ENCODE measurements at places on chromosomes 5 and 9. TPM values are rescaled to one million over a fixed set of nuclear protein-coding genes. Genes with fewer than 3 reads are reported as not detected.

The IFNA2 gene
- total RNA-seq = not detected

The SLC6A19 gene
- total RNA-seq = 0.32 TPM

The F2RL1 gene
- 215 TPM for total RNA-seq

The IFNK gene
- not detected for total RNA-seq

The MELK gene
- 71.7 TPM for total RNA-seq

The PDCD1LG2 gene
- total RNA-seq = 0.25 TPM

The LHX6 gene
- total RNA-seq = 3.7 TPM

The NUDT2 gene
- 23.9 TPM for total RNA-seq

The MOB3B gene
- total RNA-seq = 12.6 TPM

The GFM2 gene
- total RNA-seq = 22.0 TPM

The PCDHB11 gene
- not detected for total RNA-seq

The ENTPD2 gene
- total RNA-seq = 3.1 TPM

The ECM2 gene
- 0.11 TPM for total RNA-seq

The SMIM33 gene
- not detected for total RNA-seq

The SH3GL2 gene
- total RNA-seq = 0.05 TPM

The FOXD4L4 gene
- 0.04 TPM for total RNA-seq

The OR5C1 gene
- total RNA-seq = not detected

The F2RL2 gene
- total RNA-seq = 4.7 TPM

The CENPP gene
- 5.0 TPM for total RNA-seq

The NIPAL4 gene
- total RNA-seq = 12.3 TPM

The C8G gene
- total RNA-seq = 1.4 TPM

The ACO1 gene
- 24.3 TPM for total RNA-seq

The HRH2 gene
- total RNA-seq = 0.49 TPM

The CCNI2 gene
- 0.07 TPM for total RNA-seq

The PRR16 gene
- total RNA-seq = not detected

The PCDHB14 gene
- total RNA-seq = 0.06 TPM

The ACOT12 gene
- 0.08 TPM for total RNA-seq

The PTAR1 gene
- 13.2 TPM for total RNA-seq

The PDE6A gene
- 0.30 TPM for total RNA-seq

The ANKRD20A1 gene
- 1.5 TPM for total RNA-seq

The STPG3 gene
- total RNA-seq = not detected

The MSX2 gene
- total RNA-seq = 3.6 TPM

The IL33 gene
- total RNA-seq = 0.27 TPM

The SLC46A2 gene
- total RNA-seq = not detected

The C9orf50 gene
- total RNA-seq = not detected

Data from A549 treated with dexamethasone at 1 μM for 4 hours (cell line).